Inflammatory macrophage treated with lipopolysaccharide for 1 hour (primary cell): ENCODE measurements at places on chromosomes 6 and 20.

DNA sequence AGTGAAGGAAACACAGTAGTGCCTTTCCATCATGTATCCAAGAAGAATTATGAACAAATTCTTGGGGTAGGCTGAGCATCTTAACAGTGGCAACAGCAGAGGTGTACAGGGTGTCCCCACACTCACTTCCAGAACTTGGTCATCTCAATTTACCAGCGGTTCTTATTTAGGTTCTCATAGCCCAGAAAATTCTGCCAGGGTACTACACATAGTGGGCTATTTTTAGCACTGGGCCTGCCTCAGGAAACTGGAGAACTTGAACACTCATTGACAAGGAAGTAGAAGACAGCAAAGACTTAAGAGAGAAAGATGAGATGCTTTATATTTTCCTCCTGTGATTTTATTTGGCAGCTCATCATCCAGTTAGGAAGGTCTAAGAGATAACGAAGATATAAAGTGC lies 71.8 kb upstream of the PHIP start:
- no peak for DNase-seq

DNA sequence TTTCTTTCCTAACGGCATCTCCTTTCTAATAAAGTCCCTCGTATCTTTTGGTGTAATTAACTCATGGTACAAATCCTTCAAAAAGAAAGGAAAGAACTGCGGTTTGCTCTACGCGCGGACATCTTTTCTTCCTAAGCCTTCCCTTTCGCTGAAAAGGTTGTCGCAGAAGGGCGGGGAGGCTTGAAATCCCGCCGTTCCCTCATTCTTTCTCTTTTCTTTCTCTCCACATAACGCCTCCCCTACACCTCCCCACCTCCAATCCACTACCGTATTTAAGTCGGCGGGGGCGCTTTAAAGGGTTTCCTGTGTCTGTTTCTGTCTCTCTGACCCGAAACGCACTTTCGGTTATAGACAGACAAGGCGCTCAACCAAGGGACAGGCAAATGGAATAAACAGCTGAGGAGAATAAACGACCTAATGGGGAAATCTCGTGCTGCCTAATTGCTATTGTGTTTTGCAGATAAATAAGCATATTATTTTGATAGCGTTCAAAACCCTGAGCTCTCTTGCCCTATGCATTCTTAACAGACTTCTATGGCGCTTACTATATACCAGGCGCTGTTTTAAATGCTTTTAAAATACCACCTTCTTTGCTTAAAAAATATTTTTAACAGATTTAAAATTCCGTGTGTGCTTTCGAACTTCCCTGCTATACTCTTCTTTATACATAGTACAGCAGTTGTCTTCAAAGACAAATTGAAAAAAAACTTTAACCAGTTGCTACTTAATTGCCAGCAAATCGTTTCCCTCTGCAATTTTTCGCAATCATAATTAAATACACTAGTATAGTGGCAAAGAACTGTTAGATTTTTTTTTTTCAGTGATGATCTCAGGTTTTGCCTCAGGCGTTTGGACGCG lies 2.5 kb upstream of the HEY2 start:
- DNase-seq = peak; percentile 36

- no peak for DNase-seq
Measured at GRCh38 chr6:40336940-40337760, 250.0 kb downstream of the LRFN2 start.

DNA sequence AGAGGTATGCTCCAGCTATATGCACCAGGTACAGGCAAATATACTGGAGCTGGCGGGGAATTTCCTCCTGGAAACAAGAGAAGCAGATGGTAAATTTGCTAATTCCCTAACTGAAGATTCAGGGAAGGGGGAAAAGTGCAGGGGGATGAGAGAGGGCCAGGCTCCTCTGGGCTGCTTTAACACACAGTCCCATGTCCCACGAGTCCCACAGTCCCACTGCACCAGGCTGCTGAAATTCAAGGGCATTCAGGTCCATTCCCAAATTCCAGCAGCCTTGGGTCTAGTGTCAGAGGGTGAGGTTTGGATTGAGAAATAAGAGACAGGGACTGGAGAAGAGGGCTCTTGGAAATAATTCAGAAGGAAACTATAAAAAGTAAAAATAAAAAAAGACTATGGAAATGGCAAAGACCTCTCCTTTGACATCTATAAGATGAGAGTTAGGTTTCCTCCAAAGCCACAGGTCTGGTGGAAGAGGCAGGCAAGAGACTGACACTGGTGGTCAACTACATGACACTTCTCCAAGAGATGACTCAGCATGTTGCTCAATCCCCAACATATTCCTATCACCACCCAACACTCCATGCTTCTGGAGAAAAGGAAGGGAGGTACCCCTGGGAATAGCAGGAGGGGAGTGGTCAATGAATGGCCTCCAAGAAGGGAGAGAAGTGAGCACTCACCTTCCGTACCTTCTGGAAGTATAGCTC lies 69.2 kb downstream of the TRAM2 start:
- DNase-seq = no peak

DNA sequence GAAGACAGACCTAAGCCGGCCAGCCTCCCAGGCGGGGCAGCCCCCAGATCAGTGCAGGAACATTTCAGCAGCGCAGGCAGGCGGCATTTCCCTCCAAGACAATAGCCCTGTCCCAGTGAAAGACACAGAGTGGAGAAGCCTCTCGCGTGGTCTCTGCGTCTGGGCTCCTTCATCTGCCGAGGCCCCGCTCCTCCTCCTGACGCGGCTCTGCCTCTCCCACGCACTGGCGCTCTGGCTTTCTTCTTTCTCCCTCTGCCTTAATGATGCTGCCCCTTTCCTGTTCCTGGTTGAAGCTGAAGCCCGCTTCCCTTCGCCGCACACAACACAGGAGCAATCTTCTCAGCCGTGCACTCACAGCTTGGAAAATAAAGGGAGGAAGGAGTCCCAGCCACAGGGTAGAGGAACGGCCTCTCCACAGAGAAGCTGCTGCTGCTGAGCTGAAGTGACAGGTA lies 347.5 kb downstream of the CDH4 start:
- no peak for DNase-seq

DNA sequence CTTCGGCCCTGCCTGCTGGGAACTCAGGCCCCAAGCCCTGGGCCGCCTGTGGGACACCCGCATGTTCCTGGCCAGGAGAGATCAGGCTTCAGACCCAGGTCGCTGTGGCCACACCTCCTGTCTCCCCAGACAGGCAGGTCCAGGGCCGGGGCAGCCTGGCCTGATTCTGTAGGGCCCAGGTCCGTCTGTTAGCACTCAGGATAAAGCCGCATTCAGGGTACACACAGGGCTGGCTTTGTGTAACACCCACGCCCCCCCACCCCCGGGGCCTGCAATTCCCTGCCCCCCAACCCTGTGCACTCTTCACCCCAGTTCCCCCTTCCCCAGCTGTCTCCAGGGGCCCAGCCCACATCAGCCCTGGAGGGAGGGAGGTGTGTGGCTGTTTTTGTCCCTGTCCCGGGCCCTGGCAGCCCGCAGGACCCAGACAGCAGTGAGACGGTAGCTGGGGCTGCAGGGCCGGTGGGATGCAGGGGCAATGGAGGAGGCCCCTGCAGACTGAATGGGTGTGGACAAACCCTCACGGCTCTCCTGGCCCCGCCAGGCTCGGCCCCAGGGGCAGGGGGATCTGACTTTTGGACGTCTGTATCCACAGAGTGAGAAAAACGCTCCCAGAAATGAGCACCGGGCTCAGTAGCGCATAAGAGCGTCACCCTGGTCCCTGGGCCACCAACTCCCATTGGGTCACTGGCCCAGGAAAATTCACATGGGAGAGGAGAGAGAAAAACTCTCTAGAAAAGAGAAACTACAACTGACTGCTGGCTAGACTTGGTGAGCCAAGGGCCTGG lies 42.4 kb upstream of the ZBP1 start:
- no peak for DNase-seq

DNA sequence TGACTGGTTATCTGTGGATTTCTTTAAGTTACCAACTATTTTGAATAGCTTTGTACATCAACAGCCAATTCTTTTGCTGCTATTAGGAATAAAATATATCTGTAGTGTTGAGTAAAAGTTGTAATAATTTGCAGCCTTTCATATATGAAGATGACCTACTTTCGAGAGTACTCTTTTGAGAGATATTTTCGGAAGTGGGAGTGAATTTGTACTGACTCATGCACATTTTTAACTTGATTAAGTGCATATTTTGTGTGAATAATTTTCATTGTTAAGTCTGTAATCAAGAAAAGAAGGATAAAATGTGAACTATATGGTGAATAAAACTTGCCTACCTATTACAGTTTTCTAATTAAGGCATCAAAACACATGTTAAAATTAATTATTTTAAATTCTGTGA lies 51.9 kb downstream of the L3MBTL3 start:
- no peak for DNase-seq

GRCh38 chr6:96907498-96907897 lies 9.8 kb upstream of the NDUFAF4 start:
- DNase-seq = no peak

DNA sequence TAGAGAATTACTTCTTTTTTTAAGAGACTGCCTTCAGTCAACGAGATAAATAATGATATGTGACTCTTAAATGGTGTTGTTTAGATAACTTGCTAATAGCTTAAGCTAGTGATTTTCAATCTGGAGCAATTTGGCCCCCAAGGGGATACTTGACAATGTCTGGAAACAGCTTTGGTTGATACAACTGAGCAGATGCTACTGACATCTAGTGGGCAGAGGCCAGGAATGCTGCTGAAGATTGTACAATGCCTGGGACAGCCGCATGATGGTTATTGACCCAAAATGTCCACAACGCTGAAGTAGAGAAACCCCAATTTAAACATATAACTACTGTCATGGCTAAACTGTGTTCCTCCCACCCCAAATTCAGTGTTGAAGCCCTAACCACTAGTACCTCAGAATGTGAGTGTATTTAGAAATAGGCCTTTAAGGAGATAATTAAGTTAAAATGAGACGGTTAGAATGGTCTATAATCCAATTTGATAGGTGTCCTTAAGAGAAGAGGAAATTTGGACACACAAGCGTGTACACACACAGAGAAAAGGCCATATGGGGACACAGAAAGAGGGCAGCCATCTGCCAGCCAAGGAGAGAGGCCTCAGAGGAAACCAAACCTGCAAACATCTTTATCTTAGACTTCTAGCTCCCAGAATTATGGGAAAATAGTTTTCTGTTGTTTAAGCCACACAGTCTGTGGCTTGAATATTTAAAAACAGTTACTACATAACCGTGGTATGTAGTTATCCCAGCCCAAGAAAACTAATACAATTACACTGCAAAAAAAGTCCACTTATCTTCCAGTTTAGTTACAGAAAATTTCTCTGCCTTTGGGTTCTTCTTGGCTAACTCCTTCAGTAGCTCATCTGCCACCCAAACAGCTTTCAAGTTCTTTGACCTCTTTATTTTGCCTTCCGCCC lies 22.2 kb downstream of the RWDD2A start:
- peak; percentile 57 for DNase-seq

DNA sequence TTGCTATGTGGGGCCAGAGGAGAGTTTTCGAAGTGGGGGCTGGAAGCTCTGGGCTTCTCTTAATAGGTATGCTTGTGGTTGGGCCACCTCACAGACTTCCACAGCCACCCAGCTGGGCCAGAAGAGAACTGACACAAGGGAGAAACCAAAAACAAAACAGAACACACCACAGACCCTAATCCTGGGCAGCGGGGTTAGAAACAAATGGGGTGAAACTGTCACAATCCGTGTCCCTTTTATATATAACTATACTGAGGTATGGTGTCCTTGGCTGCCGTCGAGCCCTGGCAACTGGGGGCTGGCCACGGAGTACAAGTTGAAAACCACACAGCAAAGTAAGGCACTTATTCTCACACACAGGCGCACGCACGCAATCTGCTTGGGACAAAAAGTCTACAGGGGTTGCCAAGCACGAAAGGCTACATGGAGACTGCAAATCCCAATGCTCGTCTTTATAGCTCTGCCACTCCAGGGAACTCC lies 78.3 kb downstream of the TRAM2 start:
- no peak for DNase-seq

DNA sequence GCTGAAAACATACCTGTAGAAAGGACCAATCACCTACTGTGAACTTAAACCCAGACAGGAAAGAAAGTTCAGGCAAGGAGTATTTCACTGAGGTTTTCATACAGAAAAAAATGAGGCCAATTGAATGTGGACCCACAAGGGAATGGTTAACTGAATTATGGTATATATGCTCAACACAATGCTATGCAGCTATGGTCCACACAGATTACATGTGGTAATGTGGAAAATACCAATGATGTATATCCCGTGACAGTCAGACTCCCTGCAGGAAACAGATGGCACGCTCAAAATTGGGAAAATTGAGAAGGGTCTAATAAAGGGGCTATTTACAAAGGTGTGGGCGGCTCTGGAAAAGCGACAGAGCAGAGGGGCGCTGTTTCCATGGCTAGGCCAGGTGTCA lies 47.1 kb upstream of the PIM1 start:
- no peak for DNase-seq

- DNase-seq = no peak
Measured at GRCh38 chr6:32459781-32460424, 20.2 kb downstream of the HLA-DRA start.

GRCh38 chr6:17900011-17900410 lies 87.4 kb downstream of the KIF13A start:
- DNase-seq = no peak

DNA sequence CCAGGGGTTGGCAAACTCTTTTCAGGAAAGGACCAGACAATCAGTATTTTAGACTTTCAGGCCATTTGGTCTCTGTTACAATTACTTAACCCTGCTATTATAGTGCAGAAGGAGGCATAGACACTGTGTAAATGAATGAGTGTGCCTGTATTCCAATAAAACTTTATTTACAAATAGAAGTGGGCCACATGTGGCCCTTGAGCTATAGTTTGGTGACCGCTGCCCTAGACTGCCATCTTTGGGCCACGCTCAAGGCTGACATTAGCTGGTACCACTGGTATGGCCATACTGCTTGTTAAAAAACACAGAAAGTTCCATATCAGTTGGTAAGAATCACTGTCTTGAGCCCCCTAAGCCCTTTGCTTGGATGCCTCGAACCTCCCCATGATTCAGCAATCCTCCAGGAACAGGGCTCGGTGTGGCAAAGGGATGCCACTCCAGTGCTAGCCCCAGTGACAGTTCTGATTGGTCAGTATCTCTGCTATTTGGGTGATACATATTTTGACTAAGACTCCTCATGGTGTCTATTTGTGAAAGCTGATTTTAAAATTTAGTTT lies 23.3 kb upstream of the SNRNP48 start:
- DNase-seq = no peak

GRCh38 chr6:33061987-33062386 lies 11.5 kb downstream of the HLA-DPA1 start:
- DNase-seq = peak; percentile 66

DNA sequence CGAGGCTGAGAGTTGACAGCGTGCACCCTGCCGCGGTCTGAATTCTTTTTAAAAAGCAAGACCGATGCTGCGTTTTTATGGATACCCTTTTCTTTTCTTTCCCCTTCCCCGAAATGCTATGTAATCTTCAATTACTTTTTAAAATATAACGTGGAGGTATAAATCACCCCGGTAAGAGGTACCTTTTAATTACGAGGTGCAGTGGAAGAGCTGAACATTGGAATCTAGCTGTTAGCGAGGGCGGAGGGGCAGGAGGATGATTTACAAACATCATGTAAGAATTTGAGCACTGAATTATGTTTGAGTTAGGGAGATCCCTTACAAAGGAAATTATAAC lies 1.2 kb downstream of the EYA2 start:
- DNase-seq = no peak
